ENCODE measurements at places on chromosomes 3 and 15.

DNA sequence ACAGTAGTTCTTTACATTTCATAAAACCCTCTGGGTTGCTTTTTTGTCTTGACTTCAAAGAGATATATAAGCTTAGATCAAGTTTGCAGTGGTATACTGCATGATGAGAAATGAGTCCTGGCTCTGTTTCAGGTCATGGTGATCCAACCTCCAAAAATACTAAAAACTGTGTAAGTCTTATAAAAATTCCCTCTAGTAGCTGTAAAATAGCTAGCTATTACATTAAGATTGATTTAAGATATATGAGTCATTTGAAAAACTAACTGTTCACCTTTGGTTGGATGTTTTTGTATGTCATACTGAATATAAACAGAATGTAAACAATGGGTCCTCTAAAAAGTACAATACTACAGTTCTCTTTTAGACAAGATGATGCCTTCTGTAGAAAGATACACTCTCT, 879.2 kb downstream of the ROBO1 start:
- DNase-seq: no peak

DNA sequence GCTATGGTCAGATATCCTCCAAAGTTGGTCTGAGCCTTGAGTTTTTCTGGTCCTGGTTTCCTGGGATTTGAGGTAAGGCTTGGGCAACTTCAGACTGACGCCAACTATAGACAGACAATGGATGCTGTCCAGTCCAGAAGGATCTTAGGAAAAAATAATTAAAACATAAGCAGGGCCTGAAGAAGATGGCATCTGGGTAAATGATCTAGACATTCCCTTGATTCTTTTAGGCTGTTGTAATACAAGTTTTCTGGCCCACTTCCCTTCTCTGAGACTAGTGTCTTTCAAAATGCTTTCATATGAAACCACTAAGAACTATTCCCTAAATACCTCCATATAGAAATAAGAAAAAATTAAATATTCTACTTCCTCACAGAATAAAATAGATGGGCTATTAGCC, 47.7 kb upstream of the PLXND1 start:
- DNase-seq: no peak

DNA sequence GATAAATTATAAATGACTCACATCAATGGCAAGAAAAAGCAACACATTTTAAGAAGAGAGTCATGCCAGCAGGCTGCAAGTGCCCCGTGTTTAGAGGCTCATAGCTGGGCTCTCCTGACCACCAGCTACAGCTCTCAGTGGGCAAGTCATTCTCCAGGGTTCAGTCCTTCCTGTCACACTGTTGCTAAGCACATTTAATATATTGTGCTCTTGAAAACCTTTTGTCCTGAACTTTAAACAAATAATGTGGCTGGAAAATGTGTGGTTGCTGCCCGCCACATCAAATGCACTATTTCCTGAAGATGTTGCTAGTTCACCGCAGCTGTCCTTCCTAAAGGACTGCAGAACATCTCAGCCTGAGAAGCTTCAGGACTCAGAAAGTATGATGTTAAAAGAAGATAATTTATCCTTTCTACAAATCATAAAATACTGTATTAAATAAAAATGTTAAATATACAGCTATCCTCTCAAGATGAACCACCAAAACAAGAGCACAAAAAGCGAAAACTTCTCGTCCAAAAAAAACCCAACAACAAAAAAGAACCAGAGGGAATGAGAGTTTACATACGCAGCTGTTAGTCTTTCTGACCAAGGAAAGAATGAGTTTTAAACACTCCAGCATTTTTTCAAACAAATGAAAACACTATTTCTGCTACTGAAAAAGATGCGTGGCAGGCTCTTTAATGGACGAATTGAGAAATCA, 951 bp downstream of the TARS3 start:
- no peak for DNase-seq

- no peak for DNase-seq
Measured at GRCh38 chr3:71708476-71709105, 16.6 kb downstream of the EIF4E3 start.

DNA sequence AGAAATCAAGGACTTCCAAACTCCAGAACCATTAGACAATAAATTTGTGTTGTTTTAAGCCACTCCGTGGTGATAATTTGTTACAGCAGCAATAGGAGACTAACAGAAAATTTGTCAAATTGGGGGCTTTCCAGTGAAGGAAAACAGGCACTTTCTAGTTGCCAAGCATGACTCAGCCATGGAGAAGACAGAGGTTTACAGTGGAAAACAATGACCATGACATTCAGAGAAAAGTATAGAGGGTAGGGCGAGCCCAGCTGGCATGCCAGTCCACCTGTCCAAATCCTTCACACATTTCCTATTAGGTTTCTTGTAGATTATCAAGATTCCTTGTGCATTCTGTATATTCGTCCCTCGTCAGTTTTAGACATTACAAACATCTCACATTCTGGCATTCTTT, 24.9 kb downstream of the SLCO2A1 start:
- DNase-seq: no peak

DNA sequence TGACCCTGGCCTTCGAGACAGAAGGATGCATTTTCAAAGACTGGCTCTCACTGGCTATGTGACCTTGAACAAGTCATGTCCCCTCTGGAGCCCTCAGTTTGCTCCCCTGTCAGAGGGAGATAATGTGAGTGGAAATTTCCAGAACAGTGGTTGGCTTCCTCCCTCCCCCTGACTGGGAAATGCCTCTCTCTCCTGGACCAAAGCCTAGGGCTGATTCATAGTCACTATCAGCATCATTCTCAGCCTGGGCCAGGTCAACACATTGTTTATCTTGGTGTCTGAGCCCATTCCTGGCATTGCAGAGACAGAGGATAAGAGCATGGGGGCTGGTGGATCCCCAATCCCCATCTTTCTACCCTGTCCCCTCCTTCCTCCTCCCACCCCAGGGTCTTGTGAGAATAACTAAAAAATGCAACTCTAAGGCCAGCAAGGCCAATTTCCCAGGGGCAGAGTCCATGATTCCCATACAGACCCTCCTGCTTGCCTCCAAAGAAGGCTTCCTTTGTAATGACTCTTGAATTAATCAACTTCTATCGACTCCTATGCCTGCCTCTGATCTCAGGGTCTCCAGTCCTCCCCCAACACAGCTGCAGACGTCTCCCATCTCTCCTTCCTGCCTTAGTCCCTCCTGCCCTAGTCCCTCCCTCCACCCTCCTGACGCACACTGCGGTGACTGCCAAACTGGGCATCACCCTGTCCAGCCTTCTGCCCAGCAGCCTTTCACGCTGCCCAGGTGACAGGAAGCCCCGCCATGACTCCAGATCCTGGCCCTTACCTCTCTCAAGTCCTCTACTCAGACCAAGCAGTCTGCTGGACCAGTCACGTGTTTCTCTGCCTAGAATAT, 35.4 kb upstream of the CORO2B start:
- no peak for DNase-seq

Measured in stimulated activated CD8-positive, alpha-beta memory T cell treated with anti-CD3 and anti-CD28 coated beads, Interleukin-15, amount 100 ng/mL, for 24 hours (primary cell).